ENCODE measurements at places on chromosomes 5 and 9. TPM values are rescaled to one million over a fixed set of nuclear protein-coding genes. Genes with fewer than 3 reads are reported as not detected.

The IL13 gene
- not detected for total RNA-seq

The SLC9A3 gene
- 0.32 TPM for total RNA-seq

The PITX1 gene
- total RNA-seq = not detected

The PAEP gene
- total RNA-seq = not detected

The LRRTM2 gene
- 1.2 TPM for total RNA-seq

The FREM1 gene
- not detected for total RNA-seq

The ANKRD31 gene
- under 0.01 TPM for total RNA-seq

The COL23A1 gene
- total RNA-seq = under 0.01 TPM
